ENCODE measurements at places on chromosomes 5 and 9.

DNA sequence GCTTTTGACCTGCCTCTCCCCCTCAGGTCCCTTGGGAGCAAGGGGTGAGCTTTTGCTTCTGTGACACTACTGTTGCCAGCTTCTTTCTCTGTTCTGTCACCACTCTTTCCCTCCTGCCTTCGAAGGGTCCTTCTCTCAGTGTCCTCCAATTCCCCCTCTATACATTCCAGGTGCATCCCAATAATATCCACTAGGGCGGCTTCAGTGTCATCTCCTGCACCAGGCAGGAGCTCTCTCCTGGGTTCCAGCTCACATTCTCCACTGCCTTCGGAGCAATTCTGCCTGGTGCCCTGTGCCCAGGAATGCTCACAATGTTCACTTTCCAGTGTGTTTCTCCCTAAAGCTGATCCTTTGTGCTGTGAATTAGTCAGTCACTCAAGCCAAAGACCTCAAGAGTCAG is 83.9 kb upstream of the CXCL14 start:
- no peak for DNase-seq

DNA sequence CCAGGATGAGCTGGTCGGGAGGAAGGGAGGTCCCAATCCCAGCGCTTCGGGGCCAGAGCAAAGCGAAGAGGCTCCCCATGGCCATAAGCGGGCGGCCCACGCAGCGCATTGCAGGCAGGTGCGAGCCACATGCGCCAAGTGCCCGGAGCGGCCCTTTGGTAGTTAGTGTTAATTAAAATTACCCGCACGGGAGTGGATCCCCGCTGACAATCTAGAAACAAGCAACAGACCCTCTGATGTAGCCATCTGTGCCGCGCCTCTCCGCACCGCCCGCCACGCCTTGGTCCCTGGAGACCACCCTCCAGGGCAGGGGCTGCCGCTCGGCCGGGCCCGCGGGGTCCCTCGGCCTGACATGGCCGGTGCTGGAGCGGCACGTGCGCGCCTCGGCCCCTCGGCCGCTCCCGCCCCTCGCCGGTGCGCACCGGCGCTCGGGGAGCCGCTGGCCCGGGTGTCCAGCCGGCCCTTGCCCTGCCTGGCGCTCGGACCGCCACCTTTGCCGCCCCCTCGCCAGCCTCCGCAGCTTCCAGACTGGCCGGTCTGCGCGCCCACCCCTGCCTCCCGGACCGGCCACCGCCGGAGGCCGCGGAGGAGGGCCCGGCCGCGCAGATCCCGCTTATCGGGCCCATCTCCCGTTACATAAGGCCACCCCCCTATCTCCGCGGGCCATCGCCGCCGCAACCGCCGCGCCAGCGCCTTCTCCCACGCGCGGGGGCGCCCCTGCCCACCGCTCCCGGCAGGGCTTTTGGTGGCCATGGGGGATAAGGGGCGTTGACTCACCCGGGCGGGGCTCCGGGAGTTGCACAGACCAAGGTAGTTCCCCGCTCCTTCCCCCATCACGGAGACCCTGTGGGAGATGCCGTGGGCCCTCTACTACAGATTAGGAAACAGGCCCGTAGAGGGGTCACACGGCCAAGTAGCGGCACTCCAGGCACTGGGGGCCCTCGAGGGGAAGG is 1.9 kb upstream of the IL13 start:
- peak; percentile 30 for DNase-seq

DNA sequence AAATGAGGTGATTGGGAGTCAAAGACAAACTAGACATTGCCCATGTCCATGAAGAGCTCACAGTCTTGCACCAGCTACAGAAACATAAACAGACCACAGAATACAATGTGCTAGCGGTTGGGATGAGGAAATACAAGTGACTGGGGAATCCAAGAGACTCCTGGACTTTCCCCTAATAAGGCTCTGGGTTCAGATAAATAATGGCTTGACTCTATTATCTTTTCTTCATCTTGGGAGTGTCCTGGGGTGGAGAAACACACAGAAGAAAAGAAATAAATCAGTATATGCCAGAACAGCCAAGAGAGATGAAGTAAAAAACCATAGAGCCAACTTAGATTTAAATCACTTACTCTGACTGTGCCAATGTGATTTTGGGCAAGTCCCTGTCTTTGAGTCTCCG is 227.8 kb downstream of the PAPPA start:
- DNase-seq = no peak

DNA sequence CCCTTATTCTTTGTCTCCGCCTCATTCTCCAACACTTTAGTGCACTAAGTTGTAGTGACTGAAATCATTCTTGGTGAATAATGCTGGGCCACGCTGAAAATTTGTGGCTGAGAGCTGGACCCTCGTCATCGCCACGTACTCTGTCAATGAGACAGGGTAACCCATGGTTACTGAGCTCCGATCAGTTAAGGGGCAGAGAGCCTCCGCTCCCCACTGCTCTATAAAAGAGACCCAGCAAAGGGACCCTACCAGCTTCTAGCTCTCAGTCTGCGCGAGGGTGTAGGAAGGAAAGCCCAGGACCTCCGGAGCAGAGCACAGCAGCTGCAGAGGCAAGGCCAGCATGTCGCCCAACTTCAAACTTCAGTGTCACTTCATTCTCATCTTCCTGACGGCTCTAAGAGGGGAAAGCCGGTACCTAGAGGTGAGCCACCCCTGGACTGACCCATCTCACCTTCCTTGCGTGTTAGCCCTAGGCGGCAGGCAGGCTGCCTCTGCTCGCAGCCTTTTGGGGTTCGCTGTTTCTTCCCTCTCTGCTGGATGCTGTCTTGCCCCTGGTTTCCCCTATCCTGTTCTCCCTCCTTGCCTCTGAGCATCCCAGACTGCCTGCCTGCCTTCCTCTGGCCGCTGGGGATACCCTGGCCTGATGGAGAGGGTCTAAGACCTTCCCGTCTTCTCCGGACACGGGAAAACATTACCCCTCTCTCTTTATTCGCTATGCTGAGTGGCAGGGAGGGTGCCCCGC is at the start of gene CRHBP:
Gene CRHBP (plus strand): TSS at position 251 of the 742 bp plus-strand sequence. CDS start 90 bp downstream, at position 341.
- no peak for DNase-seq

GRCh38 chr9:1604942-1605560 is 410.1 kb upstream of the SMARCA2 start:
- no peak for DNase-seq

DNA sequence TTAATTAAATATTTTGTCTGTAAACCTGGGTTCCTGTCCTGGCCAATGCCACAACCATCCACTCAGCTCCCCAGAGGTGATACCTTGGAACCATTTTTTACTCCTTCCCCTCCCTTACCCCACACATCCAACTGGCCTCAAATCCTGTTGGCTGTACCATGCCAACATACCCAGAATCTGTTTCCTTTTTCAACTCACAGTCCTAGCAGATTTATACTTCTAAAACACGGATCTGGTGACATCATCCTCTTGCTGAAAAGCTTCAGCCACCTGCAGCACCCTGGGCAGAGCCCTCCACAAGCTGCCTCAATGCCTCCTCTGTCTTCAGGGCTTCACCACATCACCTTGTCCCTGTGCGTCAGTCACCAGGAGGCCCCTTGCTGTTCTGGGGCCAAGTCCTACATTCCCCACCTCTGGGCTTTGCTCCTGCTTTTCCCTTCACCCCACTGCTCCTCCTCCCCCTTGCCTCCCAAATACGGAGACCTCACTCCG is 14.9 kb downstream of the SEMA6A start:
- no peak for DNase-seq

DNA sequence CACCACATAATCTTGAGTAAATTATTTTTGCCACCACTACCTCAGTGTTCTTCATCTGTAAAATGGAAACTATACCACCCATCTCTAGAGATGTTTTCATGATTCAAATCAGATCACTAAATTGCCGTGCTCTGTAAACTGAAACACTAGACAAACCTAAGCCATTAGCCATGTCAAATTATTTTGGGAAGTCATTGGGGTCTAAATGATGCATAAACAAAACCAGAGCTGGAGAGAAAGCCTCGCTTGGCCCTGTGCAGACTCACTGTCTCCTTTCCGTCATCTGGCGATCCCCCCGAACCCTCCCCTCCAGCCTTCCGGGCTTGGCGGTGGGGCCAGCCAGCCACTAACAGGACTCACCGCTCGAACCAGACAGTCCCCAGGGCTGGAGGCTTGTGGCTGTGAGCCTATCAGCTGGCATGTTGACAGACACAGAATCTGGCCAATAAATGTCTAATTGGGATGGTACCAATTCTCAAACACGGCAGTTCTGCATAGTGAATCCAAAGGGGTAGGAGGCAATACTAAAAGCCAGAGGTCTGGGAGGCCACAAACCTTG is 256.5 kb downstream of the SEC61B start:
- DNase-seq = no peak

DNA sequence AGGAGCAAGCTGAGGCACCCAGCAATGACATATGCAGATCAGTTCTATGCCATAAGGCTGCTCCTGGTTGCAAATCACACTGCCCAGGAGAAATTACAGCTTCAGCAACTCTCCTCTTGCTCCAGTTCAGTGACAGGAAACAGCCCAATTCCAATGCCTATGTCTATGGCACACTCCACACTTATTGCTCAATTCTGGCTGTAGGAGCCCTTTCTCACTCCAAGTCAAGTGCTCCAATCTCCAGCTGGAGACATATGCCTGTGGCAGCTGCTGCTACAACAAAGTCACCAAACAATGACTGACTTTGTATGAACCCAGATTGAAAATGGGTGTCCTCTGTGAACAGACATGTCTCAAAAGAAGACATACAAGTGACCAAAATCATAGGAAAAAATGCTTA is 31.8 kb upstream of the PLCXD3 start:
- DNase-seq = no peak

DNA sequence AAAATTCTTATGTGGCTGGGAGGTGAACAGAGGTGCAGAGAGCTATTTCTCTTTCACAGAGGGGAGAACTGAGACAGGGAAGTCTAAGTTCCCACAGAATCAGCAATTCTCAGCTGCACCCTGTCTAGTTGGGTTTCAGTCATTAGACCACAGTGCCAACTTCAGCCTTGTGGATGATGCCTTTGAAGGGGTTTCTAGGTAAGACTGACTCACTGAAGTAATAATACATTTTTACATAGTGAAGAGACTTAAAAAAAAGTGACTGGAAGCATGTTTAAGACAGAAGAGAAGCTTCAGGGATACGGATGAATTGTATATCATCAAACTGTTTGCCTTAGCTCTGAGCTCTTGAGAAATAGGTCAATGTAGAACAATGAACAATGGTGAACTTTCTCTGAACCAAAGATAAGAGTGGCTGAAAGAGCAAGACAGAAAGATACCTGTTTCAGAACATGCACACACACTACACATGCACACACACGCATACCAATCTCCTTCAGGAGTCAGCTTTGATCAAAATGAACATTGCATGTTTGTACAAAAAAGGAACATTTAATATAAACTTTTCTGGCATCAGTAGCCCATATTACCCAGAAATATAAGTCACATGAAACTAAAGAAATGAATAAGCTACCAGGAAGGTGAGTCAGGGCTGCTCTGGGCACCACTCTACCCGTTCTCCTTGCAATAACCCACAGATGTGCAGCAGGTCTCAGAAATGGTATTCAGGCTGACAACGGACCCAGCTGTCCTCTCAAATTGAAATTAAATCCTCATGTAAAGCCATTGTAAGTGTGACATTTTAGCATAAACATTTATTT is 12.6 kb upstream of the FYB1 start:
- no peak for DNase-seq

- no peak for DNase-seq
Observed at GRCh38 chr9:73152543-73152844, 829 bp downstream of the ANXA1 start.

DNA sequence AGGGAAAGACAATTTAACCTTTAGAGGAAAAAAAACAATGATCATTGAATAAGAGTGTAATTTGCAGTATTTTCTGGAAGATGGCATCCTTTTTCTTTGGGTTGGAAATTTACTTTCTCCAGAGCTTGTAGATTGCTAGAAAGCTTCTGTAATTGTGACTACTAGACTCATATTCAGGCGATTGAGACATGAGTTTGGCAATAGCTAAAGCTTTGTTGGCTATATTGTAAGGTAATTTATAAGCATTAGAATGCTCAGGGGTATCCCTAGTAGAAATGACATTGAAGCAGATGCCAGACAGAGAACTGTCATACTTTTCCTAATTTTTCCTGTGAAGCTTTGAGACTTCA is 115.3 kb downstream of the UNC13B start:
- DNase-seq = no peak

DNA sequence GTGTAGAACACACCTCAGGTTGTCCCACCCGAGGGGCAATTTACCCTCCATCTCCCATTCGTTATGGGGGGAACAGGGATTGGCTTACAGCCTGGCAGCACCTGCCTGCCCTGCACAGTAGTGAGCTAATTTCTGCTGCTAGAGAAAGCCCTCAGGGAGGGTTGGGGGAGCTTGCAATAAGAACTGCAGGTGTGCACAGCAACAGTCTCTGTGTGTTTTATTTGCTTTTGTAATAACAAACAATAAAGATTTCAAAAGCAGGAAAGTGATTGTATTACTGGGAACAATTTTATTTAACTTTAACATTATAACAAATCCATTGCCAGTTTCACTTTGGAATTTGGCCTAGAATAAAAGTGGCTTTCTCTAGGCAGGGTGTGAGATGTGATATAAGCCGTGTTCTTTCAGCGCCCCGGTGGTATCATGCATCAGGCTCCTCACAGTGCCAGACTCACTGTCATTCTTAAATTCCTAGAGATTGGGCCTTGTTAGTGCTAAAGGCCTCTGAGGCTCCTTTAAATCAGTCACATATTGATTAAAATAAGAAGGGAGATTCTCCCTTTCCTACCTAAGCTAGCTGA is 81.1 kb downstream of the RMI1 start:
- DNase-seq = no peak

DNA sequence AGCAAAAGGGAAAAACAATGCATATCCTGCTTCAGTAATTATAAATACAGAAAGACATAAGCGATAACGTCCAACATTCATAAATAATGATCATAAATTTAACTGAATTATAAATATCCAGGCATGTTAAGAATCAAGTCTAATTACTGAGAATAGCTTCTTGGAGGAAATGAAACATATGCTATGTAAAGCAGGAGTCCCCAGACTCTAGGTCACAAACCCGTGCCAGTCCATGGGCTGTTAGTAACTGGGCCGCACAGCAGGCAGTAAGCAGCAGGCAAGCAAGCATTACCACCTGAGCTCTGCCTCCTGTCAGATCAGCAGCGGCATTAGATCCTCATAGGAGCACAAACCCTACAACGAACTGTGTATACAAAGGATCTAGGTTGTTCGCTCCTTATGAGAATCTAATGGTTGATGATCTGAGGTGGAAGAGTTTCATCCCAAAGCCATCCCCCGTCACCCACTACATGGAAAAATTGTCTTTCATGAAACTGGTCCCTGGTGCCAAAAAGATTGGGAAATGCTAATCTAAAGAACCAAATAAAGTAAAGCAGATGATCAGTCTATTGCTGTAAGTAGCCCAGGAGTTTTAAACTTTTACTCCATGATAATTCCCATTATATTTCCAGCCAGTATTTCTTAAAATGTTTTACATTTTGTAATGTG is 50.4 kb downstream of the CERT1 start:
- DNase-seq = no peak

DNA sequence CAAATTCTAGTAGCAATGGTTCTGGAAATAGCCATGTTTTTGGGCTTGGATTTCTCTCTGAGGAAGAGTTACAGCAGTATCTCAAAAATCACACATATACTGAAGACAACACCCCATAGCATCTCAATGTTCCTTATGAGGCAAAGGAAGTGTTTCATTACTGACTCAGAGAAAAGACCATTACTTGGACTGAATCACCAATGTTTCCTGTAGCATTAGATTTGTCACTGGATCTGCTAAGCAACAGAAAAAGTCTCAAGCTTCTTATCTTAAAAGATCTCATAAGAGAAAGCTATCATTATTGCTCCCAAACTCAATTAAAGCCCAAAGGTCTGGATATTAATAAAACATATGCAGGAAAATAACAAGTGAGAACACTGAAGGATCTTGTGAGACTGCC is 272.4 kb downstream of the ADAMTS6 start:
- DNase-seq = no peak
